ENCODE measurements at places on chromosomes 12 and 14. TPM values are rescaled to one million over a fixed set of nuclear protein-coding genes. Genes with fewer than 3 reads are reported as not detected.

The TXNRD1 gene
- total RNA-seq, result 117 TPM

The CFAP54 gene
- not detected for total RNA-seq

The REP15 gene
- total RNA-seq, result 0.92 TPM

The OSBPL8 gene
- total RNA-seq, result 42.3 TPM

The TAS2R19 gene
- not detected for total RNA-seq

The FOXJ2 gene
- 27.6 TPM for total RNA-seq

The DHRS1 gene
- 5.9 TPM for total RNA-seq

The CMA1 gene
- not detected for total RNA-seq

The NOVA1 gene
- 10.2 TPM for total RNA-seq

The GPR84 gene
- total RNA-seq, result 0.49 TPM

The RPL10L gene
- total RNA-seq, result not detected

The CBLN3 gene
- total RNA-seq, result 0.24 TPM

The FGFR1OP2 gene
- 47.2 TPM for total RNA-seq

The PDZRN4 gene
- total RNA-seq, result 0.62 TPM

The SIX6 gene
- total RNA-seq, result 0.32 TPM

The CIROP gene
- total RNA-seq, result not detected

The PXN gene
- total RNA-seq, result 96.5 TPM

The OR4K1 gene
- not detected for total RNA-seq

The DDX55 gene
- total RNA-seq, result 8.2 TPM

The LIN7A gene
- total RNA-seq, result 1.7 TPM

The ZDHHC22 gene
- not detected for total RNA-seq

The LALBA gene
- not detected for total RNA-seq

The NPAS3 gene
- total RNA-seq, result not detected

The SIX1 gene
- 76.4 TPM for total RNA-seq

The STXBP6 gene
- total RNA-seq, result 3.9 TPM

The GPR135 gene
- 3.8 TPM for total RNA-seq

The RAB15 gene
- 3.4 TPM for total RNA-seq

The PPM1H gene
- 0.46 TPM for total RNA-seq

The CD163 gene
- 47.8 TPM for total RNA-seq

The MYH6 gene
- 508 TPM for total RNA-seq

The LRRC10 gene
- not detected for total RNA-seq

The LPAR5 gene
- total RNA-seq, result 0.49 TPM

The SLC10A1 gene
- total RNA-seq, result 0.22 TPM

The PRB3 gene
- total RNA-seq, result not detected

The TRAFD1 gene
- 13.0 TPM for total RNA-seq

The CNIH1 gene
- 176 TPM for total RNA-seq

The EML5 gene
- not detected for total RNA-seq

The ZFHX2 gene
- 0.23 TPM for total RNA-seq

The TRPV4 gene
- not detected for total RNA-seq

The PTCSC3 gene
- not detected for total RNA-seq

The MANSC4 gene
- total RNA-seq, result not detected

The DAO gene
- total RNA-seq, result not detected

The IKBIP gene
- 3.7 TPM for total RNA-seq

The R3HDM2 gene
- 26.1 TPM for total RNA-seq

The AHNAK2 gene
- 2.0 TPM for total RNA-seq

The LGR5 gene
- 8.7 TPM for total RNA-seq

The HOXC13 gene
- total RNA-seq, result not detected

The ARID2 gene
- total RNA-seq, result 10.5 TPM

The CAPS2 gene
- total RNA-seq, result 3.0 TPM

The HPD gene
- 2.0 TPM for total RNA-seq

The PLEKHG7 gene
- total RNA-seq, result not detected

The KRT3 gene
- not detected for total RNA-seq

Data from gastrocnemius medialis (tissue), 4 donors.